Activated T-helper 1 cell treated with Interleukin-2 at 50 U/mL for 16 hours (primary cell): ENCODE measurements at places on chromosomes 2 and 18.

DNA sequence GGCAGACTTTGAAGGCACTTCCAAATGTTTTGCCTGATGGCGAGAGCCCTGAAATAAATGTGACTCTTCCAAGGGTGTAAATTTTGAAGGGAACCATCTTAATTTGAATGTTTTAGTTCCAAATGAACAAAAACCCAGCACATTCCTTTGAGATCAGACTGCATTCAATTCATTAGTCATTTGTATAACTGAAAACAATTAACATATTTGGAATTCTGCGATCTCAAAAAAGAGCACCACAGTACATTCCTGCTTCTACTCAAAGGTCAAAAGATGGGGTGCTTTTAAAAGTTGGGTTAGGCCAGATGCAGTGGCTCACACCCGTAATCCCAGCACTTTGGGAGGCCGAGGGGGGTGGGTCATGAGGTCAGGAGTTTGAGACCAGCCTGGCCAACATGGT is 38.2 kb upstream of the CHRNA1 start:
- DNase-seq = no peak

DNA sequence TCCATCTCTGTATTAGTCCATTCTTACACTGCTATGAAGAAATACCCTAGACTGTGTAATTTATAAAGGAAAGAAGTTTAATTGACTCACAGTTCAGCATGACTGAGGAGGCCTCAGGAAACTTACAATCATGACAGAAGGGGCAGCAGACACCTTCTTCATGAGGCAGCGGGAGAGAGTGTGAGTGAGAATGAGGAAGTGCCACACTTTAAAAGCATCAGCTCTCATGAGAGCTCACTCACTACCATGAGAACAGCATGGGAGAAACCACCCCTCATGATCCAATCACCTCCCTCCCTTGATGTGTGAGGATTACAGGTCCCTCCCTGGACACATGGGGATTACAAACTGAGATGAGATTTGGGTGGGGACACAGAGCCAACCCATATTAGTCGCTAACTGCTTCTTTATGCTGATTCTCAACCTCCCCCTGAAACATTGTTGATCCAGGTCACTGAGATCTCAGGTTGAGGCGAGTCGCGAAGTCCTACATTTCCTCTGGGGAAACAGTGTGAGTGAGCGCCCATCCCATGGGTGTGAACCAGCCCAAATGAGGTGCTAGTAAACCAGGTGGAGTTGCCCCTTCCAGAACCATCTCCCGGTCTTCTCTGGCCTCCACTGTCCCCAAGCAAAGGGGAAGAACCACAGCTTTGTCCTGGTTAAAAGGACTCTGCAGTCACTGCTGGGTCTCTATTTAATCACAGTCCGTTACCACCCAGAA is 123.8 kb downstream of the CAPN13 start:
- no peak for DNase-seq

- DNase-seq = no peak
Measured at GRCh38 chr2:222058819-222059445, 239.9 kb downstream of the PAX3 start.

DNA sequence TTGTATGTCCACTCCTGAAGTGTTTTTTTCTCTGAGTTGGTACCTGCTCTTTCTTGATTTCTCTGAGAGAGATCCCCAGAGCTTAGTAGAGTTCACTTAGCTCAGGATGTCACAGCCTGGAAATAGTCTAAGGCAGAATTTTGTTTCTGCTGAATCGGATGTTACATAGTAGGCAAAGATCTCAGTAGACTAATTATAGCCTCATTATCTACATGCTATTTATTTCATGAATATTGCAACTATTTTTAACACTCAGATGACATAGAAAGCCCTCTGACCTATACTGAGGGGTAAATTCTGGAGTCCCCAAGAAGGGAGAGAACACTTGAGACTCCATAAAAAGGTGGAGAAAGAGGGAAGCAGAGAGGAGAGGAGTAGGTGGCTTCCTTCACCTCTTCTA is 160.2 kb downstream of the FHOD3 start:
- DNase-seq = no peak

DNA sequence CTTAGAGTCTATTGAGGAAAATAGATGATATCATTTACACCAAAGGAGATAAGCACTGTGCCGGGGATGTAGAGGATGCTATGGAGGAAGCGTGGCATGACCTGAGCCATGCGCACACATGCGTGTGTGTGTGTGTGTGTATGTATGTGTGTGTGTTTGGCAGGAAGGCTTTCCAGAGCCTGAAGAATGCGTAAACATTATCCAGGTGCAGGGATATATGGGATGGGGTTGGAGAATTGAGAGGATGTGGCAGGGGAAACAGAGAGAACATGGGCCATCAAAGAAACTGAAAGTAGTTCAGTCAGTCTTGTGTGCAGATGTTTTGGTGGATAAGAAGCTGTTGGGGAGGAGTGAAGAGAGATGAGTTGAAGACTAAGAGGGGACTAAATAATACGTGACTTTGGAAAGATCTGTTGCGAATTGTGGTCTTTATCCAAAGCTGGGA is 9.3 kb upstream of the STAT1 start:
- no peak for DNase-seq

DNA sequence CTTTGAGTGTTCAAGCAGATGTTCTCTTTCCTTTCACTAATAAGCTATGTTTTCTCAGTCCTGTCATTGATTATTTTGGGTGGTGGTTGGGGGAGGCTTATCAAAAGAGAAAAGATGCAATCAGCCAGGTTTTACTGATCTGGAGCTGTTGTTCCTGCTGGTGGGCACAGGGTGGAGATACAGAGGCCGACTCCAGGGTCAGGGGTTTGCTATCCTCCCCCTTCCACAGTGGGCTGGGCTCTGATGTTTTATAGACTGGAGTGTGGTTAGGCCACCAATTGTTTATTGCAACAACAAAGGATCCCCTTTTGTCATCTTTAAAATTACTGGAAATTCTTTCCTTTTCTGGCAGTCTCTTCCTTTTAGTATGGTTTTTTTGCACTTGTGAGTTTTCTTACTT is 120.5 kb downstream of the TANC1 start:
- DNase-seq = no peak

- no peak for DNase-seq
Measured at GRCh38 chr18:11666176-11666575, 22.9 kb upstream of the GNAL start.

DNA sequence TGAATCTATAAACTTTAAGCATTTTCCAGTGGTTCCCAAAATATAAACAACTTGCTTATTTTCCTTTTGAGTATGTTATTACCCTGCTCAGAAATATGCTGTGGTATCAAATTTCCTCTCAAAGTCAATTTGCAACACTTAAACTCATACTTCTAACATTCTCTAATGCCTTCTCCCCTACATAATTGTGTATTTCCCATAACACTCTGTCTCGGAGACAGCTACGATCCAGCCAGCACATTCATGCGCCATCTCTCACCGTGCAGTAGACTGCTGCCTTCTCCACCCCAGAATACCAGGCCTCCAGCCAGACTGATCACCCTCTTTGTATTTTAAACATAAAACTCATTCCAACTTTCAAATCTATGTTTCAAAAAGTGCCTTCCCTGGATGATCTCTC is 41.8 kb downstream of the TIMM21 start:
- DNase-seq = no peak

DNA sequence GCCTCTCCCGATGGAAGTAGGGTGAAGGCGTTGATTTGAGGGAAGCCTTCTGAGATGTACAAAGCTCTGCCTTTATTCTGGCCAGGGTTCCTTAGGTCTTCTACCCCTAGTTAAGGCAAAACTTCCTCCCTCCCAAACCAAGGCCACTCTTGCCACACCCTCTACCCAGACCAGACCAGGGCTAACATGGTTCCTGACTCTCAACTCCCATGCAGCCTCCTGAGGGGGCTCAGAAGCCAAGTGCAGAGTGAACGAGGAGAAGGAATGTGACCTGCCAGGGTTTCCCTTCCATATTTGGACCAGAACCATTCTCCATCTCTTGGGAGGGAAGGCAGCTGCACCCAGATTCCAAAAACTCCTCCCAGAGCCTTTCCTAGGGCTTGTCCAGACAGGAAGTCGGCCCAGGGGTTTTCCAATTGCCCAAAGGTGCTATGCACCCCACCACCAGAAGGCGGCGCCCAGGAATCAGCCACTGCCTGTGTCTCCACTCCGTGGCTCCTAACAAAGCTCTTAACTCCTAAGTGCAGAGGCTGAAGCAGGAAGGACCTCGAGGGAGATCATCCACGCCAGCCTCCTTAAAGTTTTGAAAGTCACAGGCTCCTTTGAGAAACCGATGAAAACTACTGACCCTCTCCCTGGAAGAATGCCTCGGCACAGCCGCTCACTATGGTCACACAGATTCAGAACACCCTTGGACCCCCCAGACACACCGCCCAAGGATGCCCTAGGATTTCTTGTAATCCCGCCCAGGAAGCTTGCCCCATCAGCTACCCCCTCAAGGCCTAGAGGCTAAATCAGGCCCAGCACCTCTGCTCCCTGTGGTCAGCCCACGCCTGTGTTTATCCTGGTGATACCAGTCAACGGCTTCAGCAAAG is 157.8 kb downstream of the SMAD2 start:
- peak; percentile 20 for DNase-seq

DNA sequence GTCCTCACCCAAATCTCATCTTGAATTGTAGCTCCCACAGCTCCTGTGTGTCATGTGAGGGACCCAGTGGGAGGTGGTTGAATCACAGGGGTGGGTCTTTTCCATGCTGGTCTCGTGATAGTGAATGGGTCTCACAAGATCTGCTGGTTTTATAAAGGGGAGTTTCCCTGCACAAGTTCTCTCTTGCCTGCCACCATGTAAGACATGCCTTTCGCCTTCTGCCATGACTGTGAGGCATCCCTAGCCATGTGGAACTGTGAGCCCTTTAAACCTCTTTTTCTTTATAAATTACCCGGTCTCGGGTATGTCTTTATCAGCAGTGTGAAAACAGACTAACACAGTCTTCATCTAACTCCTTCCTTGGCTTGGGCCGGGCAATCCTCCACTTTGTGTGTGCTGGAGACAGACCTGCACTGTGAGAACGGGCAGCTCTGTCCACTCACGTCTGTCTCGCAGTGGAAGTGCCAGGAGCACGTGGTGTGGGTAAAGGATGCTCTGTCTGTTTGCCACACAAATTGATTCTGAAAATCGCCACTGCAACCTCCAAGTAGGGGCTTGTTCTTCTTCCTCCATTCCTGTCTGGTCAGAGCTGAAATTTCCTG is 47.6 kb upstream of the OTOS start:
- no peak for DNase-seq

DNA sequence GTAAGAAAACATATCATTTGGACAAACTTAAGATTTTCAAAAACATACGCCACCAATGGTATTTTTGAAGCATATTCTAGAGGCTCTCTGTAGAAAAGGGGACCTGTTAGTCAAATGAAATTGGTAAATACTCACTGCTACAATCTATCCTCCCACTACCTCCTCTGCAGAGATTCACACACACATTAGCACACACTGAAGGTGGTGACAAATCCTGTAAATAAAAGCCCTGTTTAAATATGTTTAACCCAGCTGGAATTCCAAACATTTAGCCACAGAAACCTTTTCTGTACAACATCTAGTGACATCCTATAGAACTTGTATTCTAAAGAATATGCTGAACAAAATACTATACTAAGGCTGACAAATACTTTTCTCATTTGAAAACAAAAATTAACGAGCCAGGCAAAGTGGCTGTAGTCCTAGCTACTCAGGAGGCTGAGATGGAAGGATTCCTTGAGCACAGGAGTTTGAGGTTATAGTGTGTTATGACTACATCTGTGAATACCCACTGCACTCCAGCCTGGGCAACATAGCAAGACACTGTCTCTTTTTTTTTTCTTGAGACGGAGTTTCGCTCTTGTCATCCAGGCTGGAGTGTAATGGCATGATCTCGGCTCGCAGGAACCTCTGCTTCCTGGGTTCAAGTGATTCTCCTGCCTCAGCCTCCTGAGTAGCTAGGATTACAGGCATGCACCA is 25.9 kb downstream of the ALS2 start:
- DNase-seq = no peak

DNA sequence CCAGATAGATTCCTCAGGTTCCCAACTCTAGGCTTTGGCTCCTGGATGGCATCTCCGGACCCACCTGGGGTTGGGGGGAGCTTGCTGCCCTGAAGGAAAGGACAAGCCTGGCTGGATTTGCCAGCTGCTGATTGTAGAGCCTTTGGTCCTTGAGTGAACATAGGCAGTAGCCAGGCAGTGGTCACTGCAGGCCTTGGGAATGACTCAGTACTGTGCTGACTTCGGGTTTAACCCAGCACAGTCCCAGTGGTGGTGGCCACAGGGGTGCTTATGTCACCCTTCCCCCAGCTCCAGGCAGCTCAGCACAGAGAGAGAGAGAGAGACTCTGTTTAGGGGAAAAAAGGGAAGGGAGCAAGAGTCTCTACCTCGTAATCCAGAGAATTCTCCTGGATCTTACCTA is 27.7 kb upstream of the ACTR2 start:
- no peak for DNase-seq

DNA sequence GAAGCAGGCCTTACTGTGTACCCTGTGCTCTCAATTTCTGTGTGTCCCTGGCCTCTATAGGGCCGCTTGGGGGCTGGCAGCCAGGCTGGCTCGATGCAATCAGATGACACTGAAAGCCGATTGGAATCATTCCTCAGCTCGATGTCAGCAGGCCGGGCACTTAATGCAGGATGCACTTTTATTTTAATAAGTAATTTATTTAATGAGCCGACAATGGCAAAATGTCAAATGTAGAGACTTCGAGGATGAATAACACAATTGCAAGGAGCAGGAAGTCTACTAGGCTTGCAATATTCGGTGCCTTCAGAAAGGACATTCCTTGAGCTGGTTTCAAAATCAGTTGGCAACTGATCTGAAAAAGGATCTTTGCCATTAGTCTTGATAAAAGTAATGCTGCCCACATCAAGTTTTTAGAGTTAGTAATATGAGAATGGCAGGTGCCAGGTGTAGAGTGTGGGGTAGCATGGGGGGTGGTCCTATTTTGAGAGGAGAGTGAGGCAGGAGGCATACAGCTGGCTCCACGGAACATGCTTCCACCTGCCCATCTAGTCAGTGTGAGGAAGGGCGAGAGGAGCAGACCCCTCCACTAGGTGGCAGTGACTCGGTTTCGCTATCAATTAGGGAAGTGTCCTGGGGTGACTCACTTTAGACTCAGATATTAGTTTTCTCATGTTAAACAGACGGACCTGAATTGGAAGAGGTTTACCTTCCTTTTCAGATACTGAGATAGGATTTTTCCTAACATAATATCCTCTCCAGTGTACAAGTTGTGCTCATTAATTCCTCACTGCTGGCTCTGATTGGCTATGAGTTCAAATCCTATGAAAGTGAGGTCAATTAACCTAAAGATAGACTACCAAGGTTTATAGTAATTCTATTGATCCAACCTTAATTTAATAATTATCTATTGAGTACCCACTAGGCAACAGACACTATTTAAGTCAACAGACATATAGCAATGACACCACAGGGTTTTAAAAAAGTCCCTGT is 80.9 kb downstream of the NABP1 start:
- peak; percentile 15 for DNase-seq

DNA sequence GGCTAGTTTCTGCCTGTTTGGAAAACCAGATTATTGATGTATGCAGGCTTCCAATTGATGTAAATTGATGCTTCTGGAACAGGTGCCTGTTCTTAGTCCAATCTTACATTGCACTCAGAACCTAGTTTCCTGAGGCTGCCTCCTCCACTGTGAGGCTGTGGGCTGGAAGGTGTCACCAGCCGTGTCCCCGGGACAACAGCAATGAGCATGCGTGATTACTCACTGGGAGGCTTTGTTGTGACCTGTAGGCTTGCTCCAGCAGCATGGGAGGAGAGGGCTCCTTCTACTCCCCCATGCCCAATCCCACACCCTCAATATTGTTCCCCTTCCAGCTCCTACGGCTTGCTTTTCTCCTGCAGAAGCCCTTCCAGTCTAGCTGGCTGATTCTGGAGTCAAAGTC is 11.1 kb downstream of the RSAD2 start:
- DNase-seq = no peak

- no peak for DNase-seq
Measured at GRCh38 chr2:160006475-160006874, 55.9 kb downstream of the PLA2R1 start.
